ENCODE measurements at places on chromosomes 5 and 9.

- no peak for DNase-seq
These were observed 1456.4 kb upstream of the ACO1 start for GRCh38 chr9:30928045-30928444.

GRCh38 chr5:29972597-29972996 lies 1220.9 kb upstream of the CDH6 start:
- DNase-seq: no peak

DNA sequence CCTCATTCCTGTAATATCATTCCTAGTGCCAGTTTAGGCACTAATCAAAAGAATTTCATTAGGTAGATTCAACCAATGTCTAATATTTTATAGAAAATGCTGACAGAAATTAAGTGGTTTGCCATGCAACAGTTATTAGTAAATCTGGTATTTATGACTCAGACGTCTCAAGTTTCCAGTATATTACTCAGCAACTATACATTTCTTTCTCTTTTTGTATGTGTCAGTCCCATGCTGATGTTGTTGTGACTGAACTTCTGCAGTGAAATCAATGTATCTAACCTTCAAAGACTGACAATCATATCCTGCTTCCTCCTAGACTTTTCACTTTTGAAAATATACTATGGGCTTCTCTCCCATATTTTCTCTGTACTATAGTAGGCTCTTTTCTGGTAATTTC lies 822.5 kb downstream of the NR2F1-AS1 start:
- no peak for DNase-seq

DNA sequence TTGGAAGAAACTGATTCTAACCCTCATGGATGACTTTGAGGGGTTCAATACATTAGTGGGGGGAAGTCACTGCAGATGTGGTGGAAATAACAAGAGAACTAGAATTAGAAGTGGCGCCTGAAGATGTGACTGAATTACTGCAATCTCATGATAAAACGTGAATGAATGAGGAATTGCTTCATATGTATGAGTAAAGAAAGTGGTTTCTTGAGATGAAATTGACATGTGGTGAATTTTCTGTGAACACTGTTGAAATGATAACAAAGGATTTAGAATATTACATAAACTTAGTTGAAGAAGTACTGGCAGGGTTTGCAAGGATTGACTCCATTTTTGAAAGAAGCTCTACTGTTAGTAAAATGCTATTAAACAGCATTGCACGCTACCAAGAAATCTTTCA lies 113.0 kb downstream of the UGCG start:
- DNase-seq: peak; percentile 75

DNA sequence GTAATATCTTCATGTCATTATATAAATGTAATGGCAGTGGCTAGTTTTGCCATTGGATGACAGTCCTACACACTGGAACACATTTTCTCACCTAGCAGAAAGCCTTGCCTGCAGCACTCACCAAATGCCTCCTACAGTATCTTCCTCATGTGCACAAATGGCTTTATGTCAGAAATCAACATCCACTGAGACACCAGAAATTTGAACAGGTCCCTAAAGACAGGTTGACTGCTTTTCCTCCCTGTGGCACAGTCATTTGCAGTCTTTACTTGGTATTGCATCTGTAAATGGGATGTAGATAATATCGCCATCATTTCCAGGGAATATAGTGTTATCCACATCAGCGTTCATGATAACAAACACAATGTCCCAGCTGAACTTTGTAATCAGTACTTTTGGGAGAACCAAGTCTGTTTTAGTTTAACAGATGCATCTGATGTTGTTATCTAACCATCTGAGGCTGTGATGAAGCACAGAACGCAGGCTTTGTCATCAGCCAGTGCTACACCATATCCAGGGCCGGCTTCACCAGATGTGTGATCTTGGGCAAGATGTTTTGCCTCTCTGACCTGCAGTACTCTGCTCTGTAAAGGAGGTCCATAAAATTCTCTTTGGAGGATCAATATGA lies 83.9 kb upstream of the TAS2R1 start:
- DNase-seq: no peak

DNA sequence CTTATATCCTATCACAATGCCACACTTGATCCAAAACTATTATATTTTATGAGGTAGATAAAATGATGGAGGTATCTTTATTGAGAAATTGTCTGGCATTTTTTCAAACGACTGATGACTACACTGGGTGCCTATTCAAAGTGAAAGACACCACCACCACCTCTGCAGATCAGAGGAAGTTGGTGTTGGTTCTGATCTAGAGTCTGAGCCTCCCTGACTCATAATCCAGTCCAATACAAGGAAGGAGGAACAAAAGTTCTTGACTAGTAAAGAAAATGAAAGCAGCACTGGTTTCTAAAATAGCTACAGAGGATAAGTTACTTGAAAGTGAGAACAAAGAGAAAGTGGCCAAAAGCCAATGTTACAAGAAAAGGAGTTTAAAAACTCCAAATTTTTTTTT lies 139.9 kb downstream of the RFX3 start:
- DNase-seq: peak; percentile 59

DNA sequence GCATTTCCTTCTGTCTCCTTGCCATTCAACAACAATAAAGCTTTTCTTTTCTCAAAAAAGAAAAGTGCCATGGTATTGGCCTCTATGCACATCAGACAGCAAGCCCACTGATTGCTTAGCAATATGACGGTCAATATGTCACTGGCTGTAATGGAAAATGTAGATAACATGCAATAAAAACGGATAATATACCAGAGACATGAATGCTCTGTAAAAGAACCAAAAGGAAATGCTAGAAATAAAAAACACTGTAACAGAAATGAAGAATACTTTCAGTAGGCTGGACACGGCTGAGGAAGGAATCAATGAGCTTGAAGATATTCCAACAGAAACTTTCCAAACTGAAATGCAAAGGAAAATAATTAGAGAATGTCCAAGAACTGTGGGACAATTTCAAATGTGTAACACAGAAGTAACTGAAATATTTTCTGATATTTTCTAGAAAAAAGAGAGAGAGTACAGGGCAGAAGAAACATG lies 10.0 kb downstream of the PTBP3 start:
- no peak for DNase-seq

GRCh38 chr9:70746316-70746715 lies 331.9 kb upstream of the KLF9 start:
- no peak for DNase-seq

DNA sequence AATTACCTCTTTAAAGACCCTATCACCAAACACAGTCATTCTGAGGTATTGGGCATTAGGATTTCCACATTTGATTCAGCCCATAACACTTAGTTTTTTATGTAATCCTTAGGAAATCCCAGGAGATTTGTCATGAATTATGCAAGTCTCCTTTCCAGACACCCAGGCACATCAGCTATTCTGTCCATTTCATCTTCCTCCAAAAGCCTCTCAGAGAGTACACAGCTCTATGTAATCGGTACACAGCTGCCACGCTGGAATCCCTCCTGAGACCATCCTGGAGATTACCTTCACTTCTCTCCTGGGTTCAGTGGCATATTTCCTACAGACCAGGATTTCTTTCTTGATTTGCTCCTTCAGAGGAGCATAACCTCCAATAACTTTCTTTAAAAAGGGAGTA lies 2309.8 kb upstream of the WWC1 start:
- no peak for DNase-seq

- DNase-seq: no peak
These were observed 48.9 kb downstream of the APBA1 start for GRCh38 chr9:69623276-69623675.

DNA sequence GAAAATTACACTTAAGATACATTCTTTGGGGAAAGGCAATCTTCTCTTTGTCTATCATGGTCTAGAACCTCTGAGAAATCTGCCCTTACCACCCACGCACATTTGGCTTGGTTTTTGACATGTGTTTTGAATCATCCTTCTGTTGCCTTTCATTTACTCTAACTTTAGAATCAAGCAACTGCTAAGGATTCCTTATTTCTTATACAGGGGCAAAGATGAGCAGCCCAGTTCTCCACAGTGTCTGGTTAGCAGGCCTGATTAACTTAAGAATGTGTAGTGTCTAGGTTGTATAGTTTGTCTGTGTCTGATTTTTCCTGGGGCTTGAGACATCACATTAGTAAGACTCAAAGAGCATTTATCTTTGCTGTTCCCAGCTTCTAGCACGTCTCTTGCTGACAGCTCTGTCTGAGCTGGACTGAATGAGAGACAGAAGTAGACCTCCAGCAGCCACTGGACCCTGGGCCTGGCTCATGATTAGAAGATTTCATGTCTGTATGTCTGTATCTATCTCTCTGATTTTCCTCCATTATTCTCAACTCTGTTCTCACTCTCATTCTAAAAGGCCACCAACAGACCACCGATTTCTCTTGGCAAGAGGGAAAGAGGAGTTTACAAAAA lies 31.8 kb upstream of the PCA3 start:
- no peak for DNase-seq

GRCh38 chr9:116589392-116590354 lies 97.4 kb upstream of the TRIM32 start:
- peak; percentile 73 for DNase-seq

GRCh38 chr5:76688836-76689235 lies 27.1 kb upstream of the F2R start:
- DNase-seq: no peak

- DNase-seq: no peak
These were observed 31.0 kb downstream of the TMEM252 start for GRCh38 chr9:68509689-68510088.

DNA sequence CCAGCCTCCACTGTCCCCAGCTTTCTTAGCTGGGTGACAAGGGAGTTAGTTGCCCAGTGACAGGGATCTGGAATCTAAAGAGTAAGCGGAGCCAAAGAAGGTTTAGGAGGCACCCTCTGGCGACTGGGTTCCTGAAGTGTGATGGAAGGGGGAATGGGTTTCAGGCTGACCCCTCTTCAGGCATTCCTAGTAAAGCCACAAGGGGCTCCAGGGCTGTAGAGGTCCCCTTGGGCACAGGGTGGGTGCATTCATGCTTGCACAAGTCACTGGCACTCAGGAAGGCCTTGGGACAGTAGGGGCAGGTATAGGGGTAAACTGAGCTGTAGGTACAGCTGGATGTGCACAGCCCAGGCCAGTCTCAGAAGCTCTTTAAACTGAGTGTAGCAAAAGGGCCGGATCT lies 74.2 kb downstream of the CPLANE1 start:
- DNase-seq: no peak

DNA sequence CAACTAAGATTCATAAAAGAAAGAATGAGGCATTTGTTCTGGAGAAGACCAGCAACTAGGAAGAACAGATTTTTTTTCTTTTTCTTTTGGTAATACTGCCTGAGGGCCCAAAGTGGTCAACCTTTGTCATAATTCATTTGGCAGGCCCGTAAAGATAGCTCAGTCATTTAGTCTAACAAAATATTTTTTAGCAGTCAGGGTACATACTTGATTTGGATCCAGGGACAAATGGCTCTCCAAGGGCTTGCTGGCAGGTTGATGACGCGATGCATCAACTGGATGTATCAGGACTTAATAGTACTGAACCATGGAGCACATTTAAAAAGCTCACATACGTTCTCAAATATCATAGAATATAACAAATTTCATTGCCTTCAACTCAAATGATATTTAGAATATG lies 203.4 kb upstream of the ZNF608 start:
- no peak for DNase-seq

- DNase-seq: peak; percentile 11
These were observed 101.2 kb upstream of the PANK3 start for GRCh38 chr5:168680395-168680794.

GRCh38 chr9:129318121-129319075 lies 140.3 kb upstream of the IER5L start:
- DNase-seq: no peak

- DNase-seq: no peak
These were observed 513.5 kb upstream of the TUSC1 start for GRCh38 chr9:26191711-26192110.

Data from suppressor macrophage (primary cell).